ENCODE measurements at places on chromosomes 6 and 20.

GRCh38 chr20:13337090-13337784 is 116.2 kb downstream of the ISM1 start:
- DNase-seq = no peak

DNA sequence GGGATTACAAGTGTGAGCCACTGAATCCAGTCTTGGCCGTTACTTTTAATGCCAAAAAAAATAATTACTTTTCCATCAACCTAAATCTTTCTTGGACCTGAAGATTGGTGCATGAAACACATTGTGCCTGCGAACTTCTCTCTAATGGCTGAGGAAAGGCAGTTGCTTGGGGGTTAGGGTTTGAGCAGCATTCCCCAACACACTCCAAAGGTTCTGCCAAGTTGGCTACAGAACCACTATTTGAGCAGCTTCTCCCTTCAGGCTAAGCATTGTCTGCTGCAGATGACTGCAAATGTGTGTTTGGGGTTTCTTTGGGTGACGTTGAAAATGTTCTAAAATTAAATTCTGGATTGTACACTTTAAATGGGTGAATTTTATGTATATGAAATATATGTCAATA is 6.3 kb upstream of the LBP start:
- DNase-seq = no peak

DNA sequence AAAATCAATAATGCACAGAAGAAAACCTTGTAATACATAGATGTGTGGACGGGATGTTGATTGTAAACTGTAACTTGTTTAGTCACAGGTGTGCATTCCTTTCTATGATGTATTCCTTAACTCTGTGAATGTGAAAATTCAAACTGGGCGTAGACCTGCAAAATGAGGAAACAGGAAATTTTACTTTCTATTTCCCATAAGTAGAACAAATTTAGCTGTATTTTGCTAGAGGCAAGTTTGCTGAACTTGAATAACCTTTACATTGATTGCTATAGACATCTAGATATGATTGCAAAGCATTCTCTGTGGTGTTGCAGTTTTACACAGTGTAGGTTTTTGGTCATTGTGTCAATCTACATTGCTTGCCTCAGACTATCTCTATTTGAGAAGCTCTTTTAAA is 368.4 kb upstream of the MAN1A1 start:
- DNase-seq = no peak

DNA sequence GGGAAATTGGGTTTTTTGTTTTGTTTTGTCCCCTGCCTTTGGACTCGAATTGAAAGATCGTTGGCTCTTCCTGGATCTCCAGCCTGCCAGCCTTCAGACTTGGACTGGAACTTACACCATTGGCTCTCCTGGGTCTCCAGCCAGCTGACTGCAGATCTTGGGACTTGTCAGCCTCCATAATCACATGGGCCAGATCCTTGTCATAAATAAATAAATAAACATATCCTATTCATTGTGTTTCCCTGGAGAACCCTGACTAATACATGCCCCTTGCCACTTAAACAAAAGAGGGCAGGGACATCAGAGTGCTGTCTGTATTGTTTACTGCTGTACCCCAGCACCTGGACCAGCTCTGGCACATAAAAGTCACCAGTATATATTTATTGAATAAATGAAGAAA is 101.5 kb downstream of the CAP2 start:
- no peak for DNase-seq

DNA sequence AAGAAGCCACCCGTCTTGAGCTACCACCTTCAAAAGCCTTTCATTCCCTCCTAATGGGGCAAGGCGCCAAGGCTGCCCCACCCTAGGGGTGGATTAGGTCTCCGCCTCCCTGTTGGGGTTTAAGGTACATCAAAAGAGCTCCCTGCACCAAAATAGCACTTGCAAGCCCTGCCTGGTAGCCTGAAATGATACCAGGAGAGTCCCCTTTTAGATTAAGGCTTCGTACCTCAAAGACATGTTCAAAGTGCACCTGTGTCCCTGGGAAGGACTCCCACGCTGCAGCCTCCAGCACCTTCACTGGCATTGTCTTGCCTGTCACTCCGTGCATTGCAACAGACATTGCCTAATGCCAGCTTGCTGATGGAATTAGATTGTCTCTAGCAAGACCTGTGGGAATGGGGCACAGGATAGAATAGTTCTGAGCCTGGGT is 15.7 kb upstream of the CDKN1A start:
- no peak for DNase-seq

DNA sequence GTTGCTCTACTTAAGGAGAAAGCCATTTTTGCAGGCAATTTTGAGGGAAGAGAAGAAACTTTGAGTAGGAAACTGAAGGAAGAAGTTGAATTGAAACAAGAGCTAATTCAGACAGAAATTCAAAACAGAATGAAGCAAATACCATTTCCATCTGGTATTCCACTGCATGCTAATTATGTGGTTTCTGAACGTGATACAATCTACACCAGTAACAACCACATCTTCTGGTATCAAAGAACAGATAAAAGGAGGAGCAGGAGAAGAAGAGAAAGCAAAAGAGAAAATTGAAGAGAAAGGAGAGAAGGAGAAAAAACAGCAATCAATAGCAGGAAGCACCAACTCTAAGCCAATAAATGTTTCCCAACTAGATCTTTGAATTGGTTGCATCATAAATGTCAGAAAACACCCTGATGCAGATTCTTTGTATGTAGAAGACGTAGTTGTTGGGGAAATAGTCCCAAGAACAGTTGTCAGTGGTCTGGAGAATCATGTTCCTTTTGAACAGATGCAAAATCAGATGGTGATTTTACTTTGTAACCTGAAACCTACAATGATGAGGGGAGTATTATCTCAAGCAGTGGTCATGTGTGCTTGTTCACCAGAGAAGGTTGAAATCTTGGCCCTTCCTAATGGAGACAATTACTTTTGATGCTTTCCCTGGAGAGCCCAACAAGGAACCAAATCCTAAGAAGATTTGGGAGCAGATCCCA is 132.4 kb downstream of the MACROD2 start:
- DNase-seq = no peak

DNA sequence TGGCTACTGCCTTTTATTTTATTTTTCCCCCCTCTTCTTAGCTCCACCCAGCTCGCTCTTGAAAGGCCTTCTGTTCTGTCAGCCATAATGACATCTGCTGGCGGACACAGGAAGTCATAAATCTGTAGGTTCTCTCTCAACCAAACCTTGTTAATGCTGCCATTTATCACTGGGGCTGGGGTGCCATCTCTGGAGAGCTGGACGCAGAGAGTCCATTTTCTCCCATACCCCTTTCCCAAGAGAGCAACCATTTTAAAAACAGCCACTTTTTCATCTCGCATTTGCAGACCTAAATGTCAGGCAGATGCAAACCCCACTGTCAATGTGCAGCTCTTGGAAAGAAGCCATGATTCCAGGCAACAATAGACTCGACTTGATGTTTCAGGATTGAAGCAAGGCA is 13.0 kb upstream of the TSHZ2 start:
- DNase-seq = no peak

GRCh38 chr6:136952714-136953260 is 30.7 kb downstream of the SLC35D3 start:
- no peak for DNase-seq

DNA sequence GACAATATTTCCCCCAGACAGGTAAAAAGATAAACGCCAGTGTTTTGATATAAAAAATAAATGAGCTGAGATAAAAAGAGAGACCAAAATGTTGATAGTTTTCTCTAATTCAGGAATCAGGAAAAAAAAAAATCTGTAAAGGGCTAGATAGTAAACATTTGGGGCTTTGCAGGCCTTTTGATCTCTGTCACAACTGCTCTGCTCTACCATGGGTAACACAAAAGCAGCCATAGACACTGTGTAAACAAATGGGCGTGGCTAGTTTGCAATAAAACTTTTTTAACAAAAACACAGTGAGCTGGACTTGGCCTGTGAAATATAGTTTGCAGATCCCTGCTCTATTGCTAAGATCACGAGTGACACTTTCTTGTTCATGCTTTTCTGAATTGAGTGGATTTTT is 219.1 kb upstream of the STXBP5 start:
- no peak for DNase-seq

DNA sequence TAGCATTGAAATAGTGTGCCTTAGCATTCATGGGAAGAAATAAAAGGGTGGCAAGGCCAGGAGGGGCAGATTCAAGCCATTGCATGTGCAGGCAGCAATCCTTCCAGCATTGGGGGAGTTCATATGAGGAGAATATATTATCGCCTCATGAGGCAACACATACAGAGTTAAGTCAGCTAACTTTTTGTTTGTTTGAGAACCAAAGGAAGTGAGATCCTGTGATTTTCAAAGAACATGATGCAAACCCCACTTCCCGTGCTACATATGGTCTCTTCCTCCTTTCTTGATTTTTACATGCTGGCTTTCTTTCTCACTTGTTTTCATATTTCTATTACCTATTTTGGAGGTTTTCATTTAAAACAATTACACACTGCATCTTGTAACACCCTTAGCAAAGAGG is 579.7 kb upstream of the ARID1B start:
- DNase-seq = no peak

- no peak for DNase-seq
Observed at GRCh38 chr6:324116-324728, 31.9 kb downstream of the DUSP22 start.

DNA sequence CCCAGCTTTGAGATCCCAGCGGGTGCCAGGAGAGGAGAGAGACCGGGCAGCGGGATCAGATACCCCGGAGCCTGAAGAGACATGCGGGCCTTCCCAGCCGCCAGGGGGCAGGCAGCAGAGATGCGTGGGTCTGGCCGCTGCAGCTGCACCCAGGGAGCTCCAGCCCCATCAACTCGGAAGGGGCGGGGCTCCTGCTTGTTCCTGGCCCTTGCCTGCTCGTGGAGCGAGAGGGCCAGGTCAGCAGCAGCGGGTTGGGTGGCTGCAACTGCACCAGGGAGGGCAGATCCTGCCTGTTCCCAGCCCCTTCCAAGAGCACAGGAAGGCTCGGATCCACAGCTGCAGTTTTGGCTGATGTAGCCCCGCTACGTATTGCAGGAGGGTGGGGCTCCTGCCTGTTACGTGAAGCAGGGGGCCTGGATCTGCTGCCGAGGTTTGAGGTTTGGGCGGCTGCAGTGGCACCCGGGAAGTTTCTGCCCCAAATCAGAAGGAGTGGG is 532.8 kb downstream of the RFPL4B start:
- DNase-seq = peak; percentile 8

DNA sequence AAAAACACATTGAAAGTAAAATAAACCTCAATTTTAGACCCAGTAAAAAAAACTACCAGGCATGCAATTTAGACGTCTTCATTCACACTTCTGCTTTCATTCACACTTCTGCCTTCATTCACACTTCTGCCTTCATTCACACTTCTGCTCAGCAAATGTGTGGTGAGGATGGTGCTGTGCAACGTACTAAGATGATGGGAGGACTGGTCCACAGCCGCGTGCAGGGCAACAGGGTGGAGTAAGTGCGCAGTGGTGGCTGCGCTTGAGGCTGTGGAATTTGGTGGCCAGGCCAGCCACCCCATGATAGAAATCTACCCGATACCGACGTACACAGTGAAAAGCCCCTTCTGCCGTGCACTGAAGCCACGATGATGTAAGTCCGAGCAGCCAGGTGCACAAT is 114.3 kb upstream of the CD93 start:
- no peak for DNase-seq

- no peak for DNase-seq
Observed at GRCh38 chr6:26243132-26243531, 121.9 kb upstream of the BTN3A2 start.

GRCh38 chr20:45581702-45582101 is 2.6 kb upstream of the WFDC8 start:
- peak; percentile 27 for DNase-seq

DNA sequence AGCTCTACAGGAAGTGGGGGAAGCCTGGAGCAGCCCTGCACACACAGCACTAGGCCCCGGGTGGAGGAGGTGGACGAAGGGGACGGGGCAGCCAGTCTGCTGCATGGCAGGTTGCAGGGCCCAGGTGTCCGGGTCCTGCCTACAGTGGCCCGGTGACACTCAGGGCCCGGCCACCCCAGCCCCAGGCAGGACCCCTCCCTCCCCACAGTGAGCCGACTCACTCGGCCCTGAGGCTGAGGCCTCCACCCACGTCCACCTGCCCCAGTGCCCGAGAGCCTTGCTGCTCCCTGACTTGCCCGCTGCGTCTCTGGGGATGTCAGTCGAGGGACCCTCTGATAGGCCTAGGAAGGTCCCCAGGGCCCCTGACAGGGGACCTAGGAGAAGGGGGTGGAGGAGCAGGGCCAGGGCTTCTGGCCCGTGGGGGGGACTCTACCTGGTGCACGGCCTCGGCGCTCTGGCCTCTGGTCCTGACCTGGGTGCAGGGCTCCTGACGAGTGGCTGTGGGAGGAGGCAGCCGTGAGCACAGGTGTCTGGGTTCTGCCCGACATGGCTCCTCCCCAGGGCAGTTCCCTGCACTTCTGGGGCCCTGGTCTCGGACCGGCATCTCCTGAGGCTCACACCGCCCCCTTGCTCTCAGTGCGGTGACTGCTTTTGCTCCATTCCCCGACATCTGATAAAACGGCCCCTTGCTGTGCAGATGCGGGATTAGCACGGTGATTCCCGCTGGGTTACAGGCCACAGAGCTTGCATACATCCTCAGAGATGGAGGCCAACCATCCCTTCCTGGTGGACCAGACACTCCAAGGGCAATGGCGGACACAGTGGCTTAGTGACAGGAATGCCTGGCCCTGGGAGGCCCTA is 20.1 kb downstream of the FRMD1 start:
- DNase-seq = no peak

DNA sequence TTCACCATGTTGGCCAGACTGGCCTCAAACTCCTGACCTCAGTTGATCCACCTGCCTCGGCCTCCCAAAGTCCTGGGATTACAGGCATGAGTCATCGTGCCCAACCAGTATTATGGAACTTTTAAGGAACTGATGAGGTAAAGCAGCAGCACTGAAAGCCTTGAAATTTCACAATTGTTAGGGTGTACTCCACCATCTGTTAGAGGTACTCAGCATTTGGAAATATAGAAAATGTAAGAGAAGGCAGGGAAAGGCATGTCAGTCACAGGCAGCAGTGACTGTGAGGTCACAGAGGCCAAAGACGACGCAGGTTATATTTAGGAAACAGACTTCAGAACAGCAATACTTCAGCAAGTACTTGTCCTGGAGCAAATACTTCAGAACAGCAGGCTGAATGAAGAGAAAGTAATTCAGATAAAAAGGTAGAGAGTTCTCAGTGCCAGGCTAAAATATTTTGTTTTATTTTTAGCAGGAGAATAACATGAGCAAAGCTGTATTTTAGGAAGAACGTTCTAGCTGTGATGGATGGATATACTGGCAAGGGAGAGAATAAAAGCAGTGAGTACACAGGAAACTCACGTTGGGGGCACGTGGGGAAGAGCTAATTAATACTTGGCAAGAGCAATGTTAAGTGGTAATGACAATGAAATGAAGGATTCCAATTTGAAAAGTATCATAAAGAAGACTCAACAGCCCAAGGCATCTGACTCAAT is 67.2 kb downstream of the DTNBP1 start:
- DNase-seq = peak; percentile 8
